Stimulated activated CD4-positive, alpha-beta T cell treated with anti-CD3 and anti-CD28 coated beads, Interleukin-15, amount 100 ng/mL, for 1 hour (primary cell): ENCODE measurements at places on chromosomes 16 and 17.

- no peak for DNase-seq
Measured at GRCh38 chr17:19911033-19911432, 43.3 kb upstream of the ULK2 start.

DNA sequence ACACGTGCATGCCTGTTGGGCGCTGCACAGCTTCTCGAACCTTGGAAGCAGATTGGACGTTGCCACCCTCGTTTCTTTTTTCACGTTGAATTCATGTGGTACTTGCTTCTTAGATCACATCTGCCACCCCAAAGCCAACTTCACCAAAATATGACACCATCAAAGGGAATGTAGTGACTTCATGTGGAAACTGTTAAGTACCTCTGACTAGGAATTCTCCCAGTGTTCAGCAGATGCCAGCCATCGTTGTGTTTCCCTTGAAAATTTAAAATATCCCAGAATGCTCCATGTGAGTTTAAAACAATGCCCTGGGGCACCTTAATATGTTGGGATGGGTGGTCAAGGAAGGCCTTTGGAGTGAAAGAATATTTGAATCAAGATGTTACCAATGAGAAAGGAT lies 22.6 kb upstream of the FAM20A start:
- no peak for DNase-seq

DNA sequence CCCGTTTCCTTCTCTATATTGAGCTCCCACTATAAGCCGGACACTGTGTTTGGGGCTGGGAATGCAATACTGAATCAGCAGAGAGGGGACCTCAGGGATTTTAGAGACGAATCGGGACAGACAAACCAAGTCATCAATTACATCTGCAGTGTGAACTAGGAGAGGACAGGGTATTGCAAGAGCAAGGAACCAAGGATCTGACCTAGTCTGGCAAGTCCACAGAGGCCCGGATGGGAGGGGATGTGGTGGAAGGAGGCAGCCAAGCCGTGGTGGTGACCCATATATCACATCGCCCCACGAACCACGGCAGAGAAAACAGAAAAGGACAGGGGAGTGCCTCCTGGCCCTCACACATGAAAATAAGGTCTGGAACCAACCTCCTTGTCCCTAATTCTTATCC lies 28.1 kb upstream of the NXPH3 start:
- DNase-seq = no peak

DNA sequence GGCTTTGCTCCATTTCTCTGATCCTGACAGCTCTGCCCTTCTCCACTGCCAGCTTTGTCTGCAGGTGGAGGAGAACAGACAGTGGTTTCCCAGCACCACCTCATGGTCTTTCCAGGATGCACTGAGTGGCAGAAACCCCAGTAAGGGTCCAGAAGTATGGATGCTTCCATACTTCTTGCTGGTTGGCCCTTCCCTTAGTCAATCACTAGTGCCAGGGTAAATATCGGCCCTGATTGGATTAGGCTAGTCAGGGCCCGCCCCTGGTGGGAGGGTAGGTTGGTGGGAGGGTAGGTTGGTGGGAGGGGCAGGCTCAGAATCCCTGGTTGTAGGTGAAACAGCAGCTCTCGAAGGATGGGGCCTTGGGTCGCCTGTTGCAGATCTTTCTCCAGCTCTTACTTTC lies 10.2 kb downstream of the RNF213 start:
- DNase-seq = no peak

- no peak for DNase-seq
Measured at GRCh38 chr16:28110479-28110878, 47.0 kb upstream of the GSG1L start.

DNA sequence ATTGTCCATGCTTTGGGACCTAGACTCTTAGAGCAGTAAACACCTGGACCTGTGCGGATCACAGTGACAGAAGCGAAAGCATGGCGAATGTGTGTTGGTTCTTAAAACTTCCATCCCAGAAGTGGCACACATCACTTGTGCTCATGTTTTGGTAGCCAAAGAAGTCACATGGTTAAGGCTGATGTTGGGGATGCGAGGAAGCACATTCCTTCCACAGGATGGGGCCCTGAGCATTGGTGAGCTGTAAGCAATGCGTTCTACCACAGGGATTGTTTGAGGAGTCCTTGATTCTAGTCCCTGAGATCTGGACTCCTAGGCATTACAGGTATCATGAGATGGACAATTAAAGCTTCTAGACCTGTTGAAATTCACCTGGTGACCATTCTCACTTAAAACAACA lies 375.9 kb downstream of the UTP18 start:
- no peak for DNase-seq

DNA sequence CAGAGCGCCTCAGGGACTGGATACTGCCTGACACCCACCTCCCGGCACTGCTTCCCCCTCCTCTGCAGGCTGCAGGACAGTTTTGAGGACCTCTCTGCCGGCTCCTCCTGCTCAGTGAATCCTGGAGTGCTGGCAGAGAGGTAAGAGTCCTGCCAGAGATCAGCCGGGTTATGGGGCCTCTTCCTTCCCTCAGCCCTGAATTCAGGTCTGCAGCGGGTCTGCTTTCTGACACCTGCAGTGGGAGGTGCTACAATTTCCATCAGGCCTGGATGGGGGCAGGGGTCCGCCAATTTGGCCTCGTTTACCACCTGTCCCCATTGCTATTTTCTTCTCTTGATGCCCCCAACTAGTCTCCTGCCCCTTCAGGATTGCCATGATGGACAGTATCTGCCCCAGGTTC lies 3.0 kb upstream of the NEURL4 start:
- DNase-seq = no peak

DNA sequence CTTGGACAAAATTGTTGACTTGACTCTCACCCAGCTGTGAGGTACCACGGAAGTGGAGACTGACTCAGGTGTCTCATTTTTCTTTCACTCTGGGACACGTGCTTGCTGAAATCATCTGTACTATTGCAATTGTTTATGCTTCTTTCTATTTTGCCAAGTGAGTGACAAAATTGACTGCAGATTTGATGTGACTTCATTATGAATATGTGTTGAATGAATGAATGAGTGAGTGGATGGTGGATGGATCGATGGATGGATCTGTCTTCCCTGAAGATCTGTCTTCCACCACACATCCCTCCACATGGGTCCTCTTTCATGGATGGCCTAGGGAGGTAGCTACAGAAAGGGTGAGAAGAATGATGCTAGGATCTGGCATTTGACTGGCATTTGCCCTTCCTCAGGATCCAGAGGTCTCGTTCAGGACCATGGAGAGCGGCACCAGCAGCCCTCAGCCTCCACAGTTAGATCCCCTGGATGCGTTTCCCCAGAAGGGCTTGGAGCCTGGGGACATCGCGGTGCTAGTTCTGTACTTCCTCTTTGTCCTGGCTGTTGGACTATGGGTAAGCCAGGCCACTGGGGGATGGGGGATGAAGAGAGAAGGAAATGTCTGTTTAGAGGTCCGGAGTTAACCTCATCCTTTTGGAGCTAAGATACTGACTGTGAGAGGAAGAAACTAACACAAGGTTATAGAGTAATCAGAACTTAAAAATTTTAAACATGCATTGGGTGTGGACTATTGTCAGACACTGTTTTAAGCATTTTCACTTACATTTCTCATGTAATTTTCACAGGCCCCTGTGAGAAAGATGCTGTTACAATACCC lies 12.7 kb downstream of the SLC5A11 start:
- peak; percentile 8 for DNase-seq

DNA sequence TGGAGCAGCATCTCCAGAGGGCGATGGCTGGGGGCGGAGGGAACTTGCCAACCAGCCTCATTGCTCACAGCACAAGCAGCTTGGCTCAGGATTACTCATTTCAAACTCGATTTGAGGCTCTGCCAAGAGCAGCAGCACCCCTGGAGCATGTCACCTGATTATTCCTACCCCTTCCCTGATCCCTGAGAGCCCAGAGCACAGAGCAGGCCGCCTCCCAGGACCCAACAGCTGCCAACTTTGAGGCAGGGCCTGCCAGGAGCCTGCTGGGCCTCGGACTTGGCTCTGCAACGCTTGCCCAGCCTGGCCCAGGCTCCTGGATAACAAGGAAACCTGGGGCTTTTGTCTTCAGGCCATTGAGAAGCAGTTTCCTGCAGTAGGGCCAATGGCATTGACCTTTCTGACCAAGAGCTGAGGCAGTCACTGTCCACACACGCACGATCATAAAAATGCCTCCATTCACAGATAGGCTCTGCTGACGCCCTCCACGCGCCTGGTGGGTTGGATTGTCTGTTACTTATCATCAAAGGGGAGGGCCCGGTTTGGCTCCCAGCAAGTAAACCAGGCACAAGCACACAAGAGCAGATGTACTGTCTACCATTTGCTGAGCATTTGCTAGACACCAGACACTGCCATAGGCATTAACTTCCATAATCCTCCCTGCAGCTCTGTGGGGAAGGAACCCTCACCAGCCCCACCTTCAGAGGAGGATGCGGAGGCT lies 406.6 kb upstream of the EEF2KMT start:
- DNase-seq = no peak

DNA sequence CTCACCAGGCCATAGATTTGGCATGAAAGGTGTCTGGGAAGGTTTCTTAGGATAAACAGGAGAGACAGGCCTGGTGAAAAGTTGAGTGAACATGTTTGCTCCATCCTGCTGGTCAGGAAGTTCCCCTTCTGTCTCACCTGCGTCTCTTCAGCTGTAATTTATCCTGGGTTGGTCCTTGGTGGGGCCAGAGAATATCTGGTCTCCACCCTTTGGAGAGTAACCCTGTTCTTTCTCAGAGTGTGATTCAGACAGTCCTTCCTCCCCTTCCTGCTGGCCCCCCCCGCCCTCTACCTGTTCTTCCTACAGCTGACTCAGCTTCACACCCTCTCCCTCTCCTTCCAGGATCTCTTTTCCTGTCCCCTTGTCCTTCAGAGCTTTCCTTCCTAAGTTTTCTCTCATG lies 17.1 kb downstream of the MINK1 start:
- DNase-seq = no peak

DNA sequence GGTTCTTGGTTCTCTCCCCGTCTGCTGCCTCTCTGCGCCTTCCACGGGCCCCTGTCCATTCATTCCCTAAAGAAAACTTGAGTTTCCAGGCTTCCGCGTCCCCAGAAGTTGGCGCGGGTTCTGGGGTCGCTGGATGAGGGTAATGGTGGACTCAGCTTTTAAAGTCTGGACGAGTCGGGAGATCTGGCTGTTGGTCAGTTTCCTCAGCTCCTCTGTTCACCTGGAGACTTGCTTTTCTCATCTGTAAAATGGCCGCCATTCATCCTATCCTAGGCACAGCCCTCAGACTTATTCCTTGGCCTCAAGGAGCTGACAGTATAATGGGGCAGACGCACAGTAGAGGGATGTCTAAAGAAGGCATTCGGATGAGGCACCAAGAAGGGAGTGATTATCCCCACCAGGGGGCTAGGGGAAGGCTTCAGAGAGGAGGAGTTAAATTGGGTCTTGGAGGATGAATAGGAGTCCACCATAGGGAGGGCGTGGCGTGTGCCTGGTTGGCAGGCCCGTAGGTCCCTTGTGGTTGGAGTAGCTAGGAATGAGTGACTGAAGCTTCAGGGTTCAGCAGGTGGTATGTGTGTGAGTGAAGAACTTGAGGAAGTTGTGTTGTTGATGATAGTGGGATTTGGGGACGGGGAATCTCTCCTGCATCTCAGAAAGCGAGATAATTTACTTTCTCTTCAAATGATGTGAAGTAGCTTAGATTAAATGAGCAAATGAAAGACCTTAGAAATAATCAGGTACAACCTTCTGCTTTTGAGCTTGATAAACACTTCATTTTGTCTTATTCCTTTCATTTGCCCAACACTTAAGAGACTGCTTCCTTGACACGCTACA lies 652 bp downstream of the VPS35L start:
- no peak for DNase-seq

DNA sequence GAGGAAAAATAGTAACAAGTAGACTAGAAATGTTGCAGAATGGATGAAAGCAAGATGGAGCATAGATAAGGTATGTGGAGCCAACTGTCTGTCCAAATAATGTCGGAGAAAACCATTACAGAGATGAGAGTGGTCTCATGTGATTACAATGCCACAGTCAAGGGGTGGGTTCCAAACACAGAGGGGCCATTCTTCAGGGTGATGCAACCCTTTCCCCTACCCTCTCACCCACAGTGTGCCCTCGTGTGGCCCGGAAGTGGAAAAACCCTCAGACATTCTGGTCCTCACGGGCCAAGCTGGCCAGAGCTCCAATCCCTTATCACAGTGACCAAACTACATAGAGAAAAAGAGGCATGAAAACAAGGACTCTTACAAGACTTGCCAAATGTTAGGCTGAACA lies 17.7 kb upstream of the HS3ST3A1 start:
- DNase-seq = no peak

DNA sequence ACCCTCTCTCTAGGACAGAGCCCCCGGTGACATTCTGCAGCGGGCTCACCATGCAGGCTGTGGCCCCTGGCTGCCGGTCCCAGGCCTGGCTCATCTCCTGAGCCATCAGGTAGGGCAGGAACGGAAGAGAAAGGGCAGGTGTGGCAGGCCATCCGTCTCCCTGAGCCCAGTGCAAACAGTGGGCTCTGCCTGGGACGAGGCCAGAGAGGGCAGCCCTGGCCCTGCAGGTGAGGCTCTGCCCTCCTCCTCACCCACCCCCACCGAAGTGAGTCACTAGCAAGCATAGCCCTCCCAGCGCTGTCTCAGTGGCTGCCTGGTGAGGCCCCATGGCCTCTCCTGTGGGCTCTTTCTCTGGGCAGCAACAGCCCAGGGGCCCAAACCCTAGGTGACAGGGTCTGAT lies 14.5 kb downstream of the OTOP3 start:
- no peak for DNase-seq

DNA sequence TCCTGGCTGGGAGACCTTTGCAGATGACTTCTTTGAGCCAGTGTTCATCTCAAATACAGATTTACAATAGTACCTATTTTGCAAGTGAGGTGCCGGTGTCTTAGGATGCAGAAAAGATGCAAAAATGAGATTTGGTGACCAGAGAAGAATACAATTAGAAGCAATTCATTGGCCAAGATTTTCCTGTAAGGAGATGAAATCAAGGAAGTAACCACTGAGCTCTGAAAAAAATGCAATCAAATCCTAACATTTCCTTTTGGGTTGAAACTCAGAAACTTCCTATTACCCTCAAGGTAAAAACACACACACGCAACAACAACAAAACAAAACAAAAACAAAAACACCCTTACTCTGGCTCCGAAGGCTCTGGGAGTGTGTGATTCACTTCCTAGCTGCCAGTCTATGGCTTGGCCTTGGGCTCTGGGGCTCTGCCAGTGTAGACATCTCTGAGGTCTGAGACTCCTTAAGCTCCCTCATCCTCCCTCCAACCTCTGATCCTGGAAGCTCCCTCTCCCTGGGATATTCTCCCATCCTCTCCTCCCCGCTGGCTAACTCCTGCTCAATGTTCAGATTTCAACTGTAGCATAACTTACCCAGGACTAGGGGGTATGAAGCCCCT lies 16.8 kb upstream of the MT4 start:
- DNase-seq = no peak

- no peak for DNase-seq
Measured at GRCh38 chr17:15457723-15458094, 9.7 kb downstream of the CDRT4 start.

- DNase-seq = no peak
Measured at GRCh38 chr17:39631403-39631802, 4.7 kb downstream of the PPP1R1B start.

- no peak for DNase-seq
Measured at GRCh38 chr16:27107185-27107592, 40.5 kb downstream of the C16orf82 start.

GRCh38 chr17:73058022-73058421 lies 34.5 kb downstream of the SLC39A11 start:
- no peak for DNase-seq

GRCh38 chr17:12995896-12996295 lies 21.9 kb downstream of the ELAC2 start:
- no peak for DNase-seq

- DNase-seq = no peak
Measured at GRCh38 chr17:44901411-44901921, 2.2 kb upstream of the EFTUD2 start.

- no peak for DNase-seq
Measured at GRCh38 chr16:72129976-72130656, 36.5 kb downstream of the DHX38 start.

GRCh38 chr16:6852643-6853225 lies 479.9 kb upstream of the RBFOX1 start:
- no peak for DNase-seq
